ENCODE measurements at places on chromosomes 6 and 20.

GRCh38 chr6:37451441-37452193, 18.6 kb downstream of the CMTR1 start:
- DNase-seq, result no peak

DNA sequence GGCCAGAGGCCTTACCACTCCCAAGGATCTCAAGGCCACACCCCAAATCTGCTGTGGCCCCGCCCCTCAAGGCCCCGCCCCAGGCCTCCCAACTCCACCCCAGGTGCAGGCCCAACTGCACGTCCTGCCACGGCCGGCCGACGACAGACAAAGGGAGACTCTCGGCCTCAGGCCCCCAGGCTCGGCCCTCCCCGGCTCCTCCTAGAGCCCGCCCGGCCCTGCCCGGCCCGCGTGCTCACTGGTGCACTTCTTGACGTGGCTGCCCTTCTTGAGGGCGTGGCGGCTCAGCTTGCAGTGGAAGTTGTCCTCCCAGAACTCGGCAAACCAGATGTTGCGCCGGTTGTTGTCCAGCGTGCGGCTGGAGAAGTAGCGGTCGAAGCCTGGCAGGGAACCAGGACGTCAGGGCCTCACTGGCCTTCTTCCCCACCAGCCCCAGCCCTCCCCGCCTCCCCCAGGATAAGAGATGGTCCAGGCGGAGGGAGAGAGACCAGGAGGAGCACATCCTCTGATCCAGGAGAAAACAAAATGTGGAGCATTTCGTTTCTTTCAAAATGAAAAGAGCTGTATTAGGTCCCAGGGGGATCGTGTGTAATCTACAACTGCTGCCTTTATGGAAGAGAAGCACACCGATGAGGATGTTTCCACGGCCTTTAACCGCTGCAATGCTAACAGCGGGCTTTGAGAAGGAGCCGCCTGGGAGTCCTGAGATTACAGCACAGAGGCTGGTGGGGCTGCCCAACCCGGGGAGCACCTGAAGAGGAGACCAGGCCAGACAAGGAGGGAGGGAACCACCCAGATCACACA, 89.4 kb downstream of the GRM4 start:
- peak; percentile 35 for DNase-seq

GRCh38 chr20:58542411-58543095, 27.4 kb upstream of the APCDD1L start:
- DNase-seq, result no peak

DNA sequence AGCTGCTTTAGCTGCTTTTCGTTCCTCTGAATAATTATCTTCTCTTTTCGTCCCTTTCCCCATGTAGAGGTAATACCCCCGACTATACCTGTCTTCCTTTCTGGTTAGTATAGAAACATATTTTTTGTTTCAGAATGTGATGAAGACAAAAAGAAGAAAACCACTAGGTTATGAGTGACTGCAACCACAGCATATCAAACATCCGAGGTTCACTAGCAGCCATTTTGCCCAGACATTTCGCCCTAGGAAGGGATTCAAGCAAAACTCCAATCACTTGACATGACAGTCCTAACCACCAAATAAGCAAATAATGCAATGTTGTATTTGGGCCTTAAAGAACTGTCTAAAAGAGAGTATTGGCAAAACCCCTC, 9.4 kb downstream of the SNX5 start:
- no peak for DNase-seq

DNA sequence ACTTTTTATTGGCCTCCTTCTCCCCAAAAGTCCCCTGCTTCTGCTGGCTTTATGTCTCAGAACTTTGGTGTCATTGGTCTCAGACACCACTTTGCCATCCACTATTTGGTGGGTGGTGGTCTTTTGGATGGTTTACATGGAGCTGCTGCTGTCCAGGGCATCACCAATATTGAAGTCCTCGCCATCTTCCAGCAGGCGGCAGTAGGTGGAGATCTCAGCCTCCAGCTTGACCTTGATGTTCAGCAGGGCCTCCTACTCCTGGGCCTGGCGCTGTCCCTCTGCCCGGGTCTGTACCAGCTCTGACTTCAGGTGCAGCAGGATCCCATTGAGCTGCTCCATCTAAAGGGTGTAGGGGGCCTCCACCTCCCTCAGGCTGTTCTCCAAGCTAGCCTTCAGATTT, 148.4 kb upstream of the FOXA2 start:
- no peak for DNase-seq

DNA sequence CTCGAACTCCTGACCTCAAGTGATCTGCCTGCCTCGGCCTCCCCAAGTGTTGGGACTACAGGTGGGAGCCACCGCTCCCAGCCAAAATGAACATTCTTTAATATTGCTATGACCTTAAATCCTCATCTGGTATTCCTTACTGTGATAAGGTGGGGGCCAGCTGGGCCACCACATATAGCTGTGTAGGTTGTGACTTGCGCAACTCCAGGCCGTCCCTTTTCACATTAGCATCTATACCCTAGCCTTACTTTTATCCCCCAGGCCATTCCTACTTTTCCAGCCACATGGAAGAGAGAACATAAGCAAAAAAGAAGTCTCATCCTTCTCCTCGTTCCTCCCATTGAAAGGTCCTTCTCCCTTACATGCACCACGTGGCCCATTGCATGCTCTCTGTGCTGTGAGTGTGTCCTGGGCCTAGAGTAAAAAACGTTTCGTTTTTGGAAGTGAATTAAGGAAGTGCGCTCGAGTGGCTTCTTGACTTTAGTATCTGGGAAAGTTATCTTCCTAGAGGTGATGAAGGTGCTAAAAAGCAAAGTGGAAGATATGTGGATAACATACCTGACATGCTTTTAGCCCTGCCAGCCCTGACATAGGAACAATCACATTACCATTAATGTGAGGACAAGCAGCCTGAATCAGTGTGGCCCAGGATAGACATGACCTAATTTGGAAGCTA, 56.8 kb upstream of the KIF13A start:
- no peak for DNase-seq

GRCh38 chr6:19538096-19538495, 299.1 kb upstream of the ID4 start:
- DNase-seq, result no peak

DNA sequence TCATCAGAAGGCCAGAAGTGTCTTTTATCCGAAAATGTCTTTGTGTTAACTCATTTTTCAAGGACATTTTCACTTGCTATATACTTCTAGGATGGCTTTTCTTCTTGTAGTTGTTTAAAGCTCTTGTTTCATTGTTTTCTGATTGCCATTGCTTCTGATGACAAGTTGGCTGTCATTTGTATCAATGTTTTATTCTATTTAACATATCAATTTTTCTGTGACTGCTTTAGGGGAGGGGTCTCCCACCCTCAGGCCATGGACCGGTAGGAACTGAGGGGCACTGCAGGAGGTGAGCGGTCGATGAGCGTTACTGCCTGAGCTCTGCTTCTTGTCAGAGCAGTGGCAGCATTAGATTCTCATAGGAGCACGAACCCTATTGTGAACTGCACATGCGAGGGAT, 65.8 kb downstream of the AK9 start:
- DNase-seq, result no peak

GRCh38 chr6:138339024-138339423, 38.7 kb upstream of the SMIM28 start:
- DNase-seq, result no peak

DNA sequence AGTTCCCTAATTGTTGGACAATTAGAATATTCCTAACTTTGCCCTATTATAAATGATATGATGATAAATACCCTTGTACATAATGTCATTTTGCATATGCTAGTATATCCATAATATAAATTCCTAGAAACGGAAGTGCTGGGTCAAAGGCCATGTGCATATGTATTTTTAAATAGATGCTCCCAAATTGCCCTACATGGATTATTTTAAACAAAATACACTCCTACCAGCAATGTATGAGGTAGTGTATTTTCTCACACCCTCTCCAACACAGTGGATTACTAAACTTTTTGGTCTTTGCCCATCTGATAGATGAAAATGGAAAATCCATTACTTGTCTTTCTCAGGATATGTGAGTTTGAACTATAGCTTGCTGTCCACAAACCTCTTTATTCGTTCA, 385.1 kb upstream of the JARID2 start:
- DNase-seq, result no peak

- no peak for DNase-seq
Observed at GRCh38 chr20:46060975-46061374, 28.8 kb downstream of the NCOA5 start.

GRCh38 chr6:19836799-19837510, at the start of gene ID4:
Gene ID4 (plus strand): TSS chr6:19837370. CDS start chr6:19837755, 385 bp downstream.
- DNase-seq, result no peak

DNA sequence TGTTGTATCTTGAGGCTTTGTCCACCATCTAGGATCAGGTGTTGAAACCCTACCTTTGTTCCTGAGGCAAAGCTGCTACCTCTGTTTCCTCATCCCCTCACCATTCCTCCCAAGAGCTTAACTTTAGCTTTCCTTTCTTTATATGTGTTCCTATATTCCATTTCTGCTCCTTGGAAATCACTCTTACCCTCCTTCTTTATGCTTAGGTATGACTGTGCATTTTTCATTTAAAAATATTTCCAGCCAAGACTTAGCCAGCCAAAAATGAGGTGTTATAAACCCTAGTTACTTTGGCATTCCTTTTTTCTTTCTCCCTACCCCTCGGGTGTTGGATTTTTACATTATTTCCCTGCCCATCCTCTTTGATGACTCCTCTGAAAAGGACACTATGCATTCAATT, 57.7 kb downstream of the TSBP1 start:
- no peak for DNase-seq

DNA sequence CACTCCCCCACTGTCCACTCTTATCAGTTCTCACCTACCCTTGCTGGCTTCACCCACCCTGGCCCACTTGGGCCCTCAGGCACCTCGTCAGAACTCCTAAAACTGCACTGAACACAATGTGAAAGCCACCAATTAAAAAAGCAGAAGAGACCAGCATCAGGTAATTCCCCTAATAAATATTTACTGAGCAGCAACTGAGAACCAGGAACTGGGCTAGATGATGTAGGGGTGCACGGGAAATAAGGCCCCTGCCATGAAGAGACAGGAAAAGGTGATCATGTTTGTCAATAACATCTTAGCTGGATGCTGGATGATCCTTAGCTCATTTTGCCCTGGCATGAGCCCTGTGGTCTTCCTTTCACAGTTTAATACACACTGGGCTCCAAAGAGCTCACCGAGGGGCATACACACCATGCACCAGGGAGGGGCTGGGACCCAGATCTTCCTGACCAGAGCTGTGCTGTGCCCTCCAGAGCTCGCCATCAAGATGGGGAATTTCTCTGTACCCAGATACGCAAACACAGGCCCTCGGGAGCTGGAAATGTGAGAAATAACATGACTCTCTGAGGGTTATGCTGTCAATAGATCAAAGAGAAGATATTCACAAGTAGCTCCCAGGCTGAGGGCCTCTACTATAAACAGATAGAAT, 113.6 kb upstream of the SLC22A16 start:
- no peak for DNase-seq

GRCh38 chr6:152136449-152136825, 329.0 kb downstream of the ESR1 start:
- DNase-seq, result peak; percentile 81

DNA sequence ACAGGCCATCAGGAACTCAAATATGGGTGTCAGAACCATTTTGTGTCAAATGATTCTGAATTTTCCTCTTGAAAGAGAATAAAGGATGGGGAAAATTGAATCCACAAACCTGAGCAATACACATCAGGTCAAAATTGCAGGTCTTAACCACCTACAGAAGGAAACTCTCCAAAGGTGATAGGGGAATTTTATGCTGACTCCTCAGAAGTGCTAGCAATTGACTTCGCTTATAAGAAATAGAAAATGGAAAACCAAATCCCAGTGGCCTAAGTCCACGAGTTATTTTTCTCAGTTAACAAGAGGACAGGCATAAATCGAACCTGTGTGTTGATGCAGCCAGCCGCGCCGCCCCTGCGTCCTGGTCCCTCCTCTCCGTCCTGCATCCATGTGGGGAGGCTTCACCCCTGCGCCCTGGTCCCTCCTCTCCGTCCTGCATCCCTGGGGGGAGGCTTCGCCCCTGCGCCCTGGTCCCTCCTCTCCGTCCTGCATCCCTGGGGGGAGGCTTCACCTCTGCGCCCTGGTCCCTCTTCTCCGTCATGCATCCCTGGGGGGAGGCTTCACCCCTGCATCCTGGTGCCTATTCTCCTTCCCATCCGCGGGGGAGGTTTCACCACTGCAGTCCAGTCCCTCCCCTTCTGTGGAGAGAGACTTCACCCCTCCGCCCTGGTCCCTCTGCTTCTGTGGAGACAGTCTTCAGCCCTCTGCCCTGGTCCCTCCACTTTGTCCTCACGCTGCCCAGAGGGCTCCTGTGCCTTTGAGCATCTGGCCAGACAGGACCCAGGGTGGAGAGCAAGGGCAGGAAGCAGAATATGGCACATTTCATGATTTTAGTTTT, 230.3 kb downstream of the SMOC2 start:
- no peak for DNase-seq

DNA sequence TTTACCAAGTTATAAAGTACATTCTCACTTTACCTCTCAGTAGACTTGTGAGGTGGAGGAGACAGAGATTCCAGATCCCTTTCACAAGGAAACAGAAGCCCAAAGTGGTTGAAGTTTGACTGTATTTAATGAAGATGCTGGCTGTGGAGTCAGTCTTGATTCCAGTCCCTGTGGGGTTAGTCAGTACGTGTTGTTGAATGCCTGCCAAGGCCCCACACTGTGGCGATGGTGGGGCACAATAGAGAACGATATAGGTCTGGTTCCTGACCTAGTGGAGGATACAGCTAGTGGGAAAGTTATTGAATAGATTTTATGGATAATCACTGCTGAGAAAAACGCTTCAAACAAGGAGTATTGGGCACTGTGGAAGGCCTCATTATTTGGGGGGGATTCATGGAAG, 71.4 kb downstream of the LRRC1 start:
- DNase-seq, result no peak

DNA sequence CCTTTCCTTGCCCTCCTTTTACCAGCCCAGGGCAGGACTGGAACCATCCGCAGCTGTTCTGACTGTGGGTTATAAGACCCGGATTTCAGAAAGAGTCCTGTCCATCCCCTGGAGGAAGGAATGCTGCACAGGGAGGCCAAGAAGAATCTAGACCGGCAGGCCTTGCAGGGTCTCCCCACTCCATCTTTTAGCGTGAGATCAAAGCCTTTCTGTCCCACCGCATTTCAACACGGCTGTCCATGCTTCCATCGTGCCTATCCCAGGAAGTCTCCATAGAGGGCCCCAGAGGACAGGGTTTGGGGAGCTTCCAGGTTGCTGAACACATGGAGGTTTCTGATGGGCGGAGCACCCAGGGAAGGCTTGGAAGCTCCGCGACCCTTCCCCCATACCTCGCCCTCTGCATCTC, 79.3 kb upstream of the AGPAT4 start:
- DNase-seq, result peak; percentile 28
